ENCODE measurements at places on chromosomes 11 and 22.

GRCh38 chr11:34145073-34145472, 39.6 kb downstream of the NAT10 start:
- DNase-seq, result no peak

DNA sequence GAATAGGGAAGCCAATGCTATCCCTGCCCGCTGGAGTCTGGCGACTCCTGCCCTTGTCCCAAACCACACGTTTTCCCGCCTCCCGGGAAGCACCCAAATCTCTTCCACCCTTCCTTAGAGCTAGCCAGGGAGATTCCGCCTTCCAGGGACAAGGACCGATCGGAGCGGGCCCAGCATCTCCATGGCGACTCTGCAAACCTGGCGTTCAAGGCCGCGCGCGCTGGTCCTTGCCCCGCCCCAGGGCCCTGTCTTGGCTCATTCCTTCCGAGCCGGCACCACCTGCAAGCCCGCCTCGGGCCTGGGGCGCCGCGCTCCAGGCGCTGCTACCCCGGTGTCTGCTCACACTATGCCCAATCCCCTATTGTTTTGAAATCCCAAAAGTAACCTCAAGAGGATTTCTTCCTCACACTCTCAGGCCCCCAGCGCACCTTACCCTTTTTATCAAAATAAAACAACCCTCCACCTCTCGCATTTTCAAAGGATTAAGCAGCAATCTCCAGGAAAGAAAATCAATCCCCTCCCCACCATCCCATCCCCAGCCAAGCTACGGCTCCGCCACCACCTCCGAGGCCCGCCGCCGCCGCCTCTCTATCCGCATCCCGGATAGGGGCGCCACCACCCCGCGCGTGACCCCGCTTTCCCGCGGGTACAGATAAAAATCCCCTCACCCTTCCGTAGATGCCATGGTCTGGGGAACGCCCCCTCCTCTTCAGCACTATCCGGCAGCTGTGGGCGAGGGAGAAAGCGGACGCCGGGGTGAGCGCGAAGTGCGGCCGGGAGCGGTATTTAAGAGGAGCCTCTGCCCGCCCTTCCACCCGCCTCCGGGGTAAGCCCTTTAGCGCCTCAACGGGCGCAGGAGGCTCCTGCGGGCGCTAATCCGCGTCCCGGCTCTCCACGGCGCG, 825 bp downstream of the SLC1A2 start:
- DNase-seq, result no peak

- DNase-seq, result no peak
Observed at GRCh38 chr11:119236891-119237290, 30.8 kb downstream of the CBL start.

- no peak for DNase-seq
Observed at GRCh38 chr11:104118105-104118744, 45.7 kb downstream of the PDGFD start.

- DNase-seq, result no peak
Observed at GRCh38 chr22:20881231-20881630, 22.4 kb downstream of the SNAP29 start.

GRCh38 chr11:71352748-71353147, 95.4 kb downstream of the DHCR7 start:
- DNase-seq, result no peak

DNA sequence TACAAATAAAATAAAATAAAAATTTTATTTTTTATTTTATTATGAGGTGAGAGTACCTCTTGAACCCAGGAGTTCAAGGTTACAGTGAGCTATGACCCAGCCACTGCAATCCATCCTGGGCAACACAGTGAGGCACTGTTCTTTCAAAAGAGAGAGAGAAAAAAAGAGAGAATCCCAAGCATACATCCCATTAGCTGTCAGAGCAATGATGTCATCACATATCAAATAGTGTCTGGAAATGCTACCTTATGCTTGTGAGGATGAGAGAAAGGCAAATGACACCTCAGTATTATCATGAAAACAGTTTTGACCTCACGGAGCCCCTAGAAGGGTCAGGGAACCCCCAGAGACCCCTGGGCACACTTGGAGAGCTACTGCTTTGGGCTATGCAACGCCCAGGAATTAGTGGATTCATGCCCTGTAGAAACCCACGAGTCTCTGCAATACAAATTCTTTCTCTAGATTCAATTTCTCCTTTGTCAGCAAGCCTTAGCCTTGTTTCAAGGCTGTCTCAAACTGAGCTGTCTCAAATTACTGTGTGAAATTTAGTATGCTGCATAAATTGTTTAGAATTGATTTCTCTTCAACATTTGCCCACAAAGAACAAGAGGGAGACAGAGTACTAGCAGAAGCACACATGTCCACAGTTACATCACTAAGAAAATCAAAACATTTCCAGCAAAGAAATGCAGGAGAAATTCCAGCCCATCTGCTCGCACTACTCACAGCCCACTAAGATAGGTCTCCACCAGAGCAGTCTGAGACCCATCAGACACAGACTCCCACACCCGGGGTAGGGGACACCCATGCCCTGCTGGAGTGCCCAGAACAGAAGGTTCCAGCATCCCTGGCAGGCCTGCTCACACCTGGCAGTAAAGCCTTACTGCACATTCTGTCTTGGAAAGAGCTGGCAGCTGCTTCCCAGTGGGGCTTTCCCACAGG, 18.1 kb downstream of the DGCR2 start:
- DNase-seq, result no peak

- DNase-seq, result no peak
Observed at GRCh38 chr11:44775366-44775984, 48.7 kb downstream of the TSPAN18 start.

Measured in cortex of kidney (tissue), 1 donor.